Lower leg skin (tissue), 4 donors: ENCODE measurements at places on chromosomes 3 and 15. TPM values are rescaled to one million over a fixed set of nuclear protein-coding genes. Genes with fewer than 3 reads are reported as not detected.

CFAP100 gene
- not detected for total RNA-seq

IMPG2 gene
- total RNA-seq: not detected

SLC28A2 gene
- not detected for total RNA-seq

TKT gene
- total RNA-seq: 150 TPM

SH2D7 gene
- total RNA-seq: not detected

KIF7 gene
- total RNA-seq: 3.7 TPM

PRTG gene
- not detected for total RNA-seq

C2CD4A gene
- not detected for total RNA-seq

CPNE9 gene
- total RNA-seq: 0.62 TPM

FOXB1 gene
- total RNA-seq: not detected

SNX22 gene
- total RNA-seq: 0.12 TPM

DUOXA1 gene
- 58.1 TPM for total RNA-seq

RHCG gene
- 29.0 TPM for total RNA-seq

ARL6IP5 gene
- total RNA-seq: 40.1 TPM

THAP10 gene
- 2.0 TPM for total RNA-seq

GPR149 gene
- 0.26 TPM for total RNA-seq

CAMK2N2 gene
- not detected for total RNA-seq
